T-helper 2 cell treated with Interferon-gamma antibody and Interleukin-4, amounts not matched to agents 5 μg/mL and 100 μg/mL, for 36 hours (primary cell): ENCODE measurements at places on chromosomes 4 and X.

DNA sequence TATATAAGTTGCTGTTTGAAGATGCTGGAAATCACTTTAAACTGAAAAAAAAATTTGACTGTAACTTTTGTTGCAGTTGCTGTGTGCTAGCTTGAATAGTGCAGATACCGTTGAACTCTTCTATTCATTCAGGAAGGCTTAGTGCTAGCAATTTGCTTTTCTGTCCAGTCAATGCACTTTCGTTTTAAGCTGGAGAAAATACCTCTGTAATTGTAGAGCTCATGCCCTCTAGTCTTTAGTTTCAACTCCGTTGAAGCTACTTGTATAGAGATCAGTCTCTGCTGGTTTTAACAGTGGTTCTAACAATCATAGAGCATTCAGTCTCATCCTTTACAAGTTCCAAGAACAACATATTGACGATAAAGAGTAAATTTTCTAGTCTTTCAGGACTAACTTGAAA is 49.0 kb upstream of the TRPC3 start:
- DNase-seq: no peak

DNA sequence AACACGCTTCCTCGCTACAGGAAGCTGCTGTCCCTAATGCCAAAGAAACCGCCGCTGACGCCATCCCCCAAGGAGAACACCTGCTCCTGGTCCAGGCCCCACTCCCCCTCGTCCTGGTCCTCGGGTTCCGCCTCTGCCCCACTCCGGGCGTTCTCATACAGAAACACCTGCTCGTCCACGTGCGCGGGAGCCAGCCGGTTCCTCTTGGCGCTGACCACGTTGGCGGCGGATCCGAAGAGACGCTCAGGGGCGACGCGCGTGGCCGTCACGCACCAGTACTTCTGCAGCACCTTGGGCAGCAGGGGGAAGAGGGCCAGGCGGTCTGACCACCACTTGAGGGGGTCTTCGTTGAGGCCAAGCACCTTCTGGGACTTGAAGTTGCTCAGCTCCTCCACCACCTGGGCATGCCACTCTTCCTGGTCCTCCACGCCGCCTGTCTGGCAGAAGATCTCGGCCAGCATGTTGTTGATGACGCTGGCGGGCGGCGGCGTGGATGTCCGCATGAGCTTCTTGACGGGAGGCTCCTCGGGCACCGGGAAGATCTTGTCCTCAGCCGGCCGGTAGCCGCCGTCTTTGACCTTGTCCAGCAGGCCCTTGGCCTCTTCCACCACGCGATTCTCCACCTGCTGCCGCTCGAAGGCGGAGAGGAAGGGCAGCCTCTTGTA is 12.0 kb downstream of the DHRSX start:
- no peak for DNase-seq

- DNase-seq: no peak
These were observed 94.5 kb downstream of the RASGEF1B start for GRCh38 chr4:81377191-81377590.

GRCh38 chr4:81876106-81876505 is 404.4 kb upstream of the RASGEF1B start:
- DNase-seq: no peak

GRCh38 chrX:41025926-41026701 is 59.1 kb upstream of the USP9X start:
- DNase-seq: no peak

- DNase-seq: no peak
These were observed 13.1 kb downstream of the RBM10 start for GRCh38 chrX:47158131-47158530.
